ENCODE measurements at places on chromosomes 6 and 20. TPM values are rescaled to one million over a fixed set of nuclear protein-coding genes. Genes with fewer than 3 reads are reported as not detected.
A peak's percentile ranks its signal among the peaks of the same experiment; 100 is the strongest.

GRCh38 chr6:143806282-143807102 lies 36.6 kb upstream of the LTV1 start:
- H3K36me3 ChIP-seq: peaks cover 5% of the 10 kb centered on the region
- peak; percentile 16 for DNase-seq
- peaks cover 26% of the 10 kb centered on the region for H3K4me1 ChIP-seq
- H3K27me3 ChIP-seq: no peaks in the 10 kb centered on the region

GRCh38 chr20:2386516-2387179 lies 5.9 kb downstream of the TGM6 start:
- H3K4me1 ChIP-seq: no peaks in the 10 kb centered on the region
- H3K36me3 ChIP-seq: no peaks in the 10 kb centered on the region
- DNase-seq: no peak

- H3K27me3 ChIP-seq: no peaks in the 10 kb centered on the region
- no peak overlapping the region for H3K4me3 ChIP-seq
- no peak for DNase-seq
- H3K36me3 ChIP-seq: peaks cover 22% of the 10 kb centered on the region
- H3K27ac ChIP-seq: no peak overlapping the region
Observed at GRCh38 chr20:32111156-32111686, 1.7 kb downstream of the TM9SF4 start.

SYNDIG1 gene
- 29.3 TPM for total RNA-seq

DNA sequence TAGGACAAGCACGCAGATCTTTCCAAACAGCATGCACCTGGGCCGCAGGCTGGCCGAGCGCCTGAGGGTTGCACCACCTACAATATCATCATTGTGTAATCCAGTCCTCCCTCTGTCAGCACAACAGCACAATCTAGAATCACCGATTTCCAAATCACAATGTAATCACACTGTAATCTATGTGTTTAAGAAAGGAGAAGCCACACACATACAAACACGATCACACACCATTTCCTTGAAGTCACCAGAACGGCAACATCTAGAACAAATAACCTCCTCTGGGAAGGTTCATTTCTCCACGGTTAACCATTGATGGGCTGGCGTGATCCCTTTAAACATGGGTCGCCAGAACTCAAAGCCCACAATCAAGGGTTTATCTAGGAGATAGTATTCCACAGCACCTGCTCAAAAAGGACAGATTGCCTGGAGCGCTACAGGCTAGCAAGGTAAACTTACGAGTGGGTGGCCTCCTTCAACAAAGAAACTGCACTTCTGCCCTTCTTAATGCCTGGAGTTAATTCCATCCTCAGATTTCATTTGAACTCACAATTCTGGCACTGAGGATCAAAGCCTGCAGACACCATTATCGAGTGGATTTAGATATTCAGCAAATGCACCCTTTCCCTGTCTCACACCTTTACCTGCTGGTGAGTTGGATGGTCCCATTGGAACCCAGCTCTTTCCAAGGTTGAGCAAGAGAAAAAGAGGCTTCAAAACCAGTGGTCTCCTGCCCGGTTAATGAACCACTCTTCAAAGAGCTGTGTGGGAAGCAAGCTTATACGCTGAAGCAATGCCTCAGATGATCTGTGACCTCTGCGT lies 83.8 kb upstream of the FOXQ1 start:
- DNase-seq: no peak
- H3K4me1 ChIP-seq: no peaks in the 10 kb centered on the region
- H3K27ac ChIP-seq: no peak overlapping the region
- H3K4me3 ChIP-seq: no peak overlapping the region

DNA sequence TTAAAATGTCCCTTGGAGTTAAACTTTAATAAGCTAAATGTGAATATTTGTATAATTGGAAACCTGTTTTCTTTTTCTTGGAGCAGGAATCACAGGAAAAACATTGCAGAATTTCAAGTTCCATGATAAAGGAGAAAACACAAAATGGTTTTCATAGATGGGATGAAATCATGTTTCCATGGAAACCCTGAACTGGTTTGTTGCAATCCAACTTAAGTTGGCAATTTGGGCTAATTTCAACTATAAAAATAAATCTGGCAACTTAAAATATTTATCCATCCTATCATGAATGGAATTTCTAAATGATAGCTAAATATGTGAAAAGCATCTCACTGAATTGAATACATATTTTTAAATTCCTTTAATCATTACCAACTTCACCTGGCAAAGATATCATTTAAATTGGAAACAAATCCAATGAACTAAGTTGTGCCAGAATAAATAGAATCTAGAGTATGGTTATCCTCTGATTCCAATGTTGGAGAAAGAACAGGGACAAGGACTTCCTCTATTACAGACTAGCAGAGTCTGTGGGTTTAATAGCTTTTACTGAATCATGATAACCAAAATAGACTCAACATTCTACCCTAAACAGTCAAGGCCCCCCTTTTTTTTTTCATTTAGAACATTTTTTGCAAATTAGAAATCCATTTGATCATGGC lies 33.2 kb downstream of the COL21A1 start:
- H3K27ac ChIP-seq: no peak overlapping the region
- H3K36me3 ChIP-seq: no peaks in the 10 kb centered on the region
- DNase-seq: no peak
- no peaks in the 10 kb centered on the region for H3K4me1 ChIP-seq

GRCh38 chr20:52921340-52921739 lies 50.8 kb upstream of the TSHZ2 start:
- no peaks in the 10 kb centered on the region for H3K36me3 ChIP-seq
- H3K4me3 ChIP-seq: no peak overlapping the region
- DNase-seq: no peak

LRRC73 gene
- 1.2 TPM for total RNA-seq

BPI gene
- total RNA-seq: 2.9 TPM

DNA sequence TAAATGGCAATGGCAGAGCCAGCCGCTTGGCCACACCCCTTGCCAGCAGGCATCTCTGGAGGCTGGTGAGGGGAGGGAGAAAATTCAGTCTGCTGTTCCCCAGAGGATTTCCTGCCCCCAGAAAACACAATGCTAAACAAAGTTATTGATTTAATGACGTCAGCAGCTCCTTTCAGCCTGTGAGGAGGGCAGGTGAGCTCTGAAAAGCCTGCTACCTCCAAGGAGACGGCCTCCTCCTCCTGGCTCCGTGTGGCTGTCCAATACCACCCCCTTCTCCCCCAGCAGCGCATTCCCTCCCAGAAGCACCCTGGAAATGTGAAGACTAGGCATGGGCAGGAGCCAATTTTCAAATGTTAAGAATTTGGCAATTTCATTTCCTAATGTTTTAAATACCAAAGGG lies 393.1 kb downstream of the ZFAND3 start:
- no peaks in the 10 kb centered on the region for H3K27me3 ChIP-seq
- no peak overlapping the region for H3K4me3 ChIP-seq
- peak; percentile 38 for DNase-seq
- peaks cover 17% of the 10 kb centered on the region for H3K4me1 ChIP-seq

VSX1 gene
- not detected for total RNA-seq

GRCh38 chr6:21915707-21916260 lies 322.2 kb downstream of the SOX4 start:
- H3K4me1 ChIP-seq: peaks cover 27% of the 10 kb centered on the region
- no peak overlapping the region for H3K27ac ChIP-seq
- H3K36me3 ChIP-seq: no peaks in the 10 kb centered on the region
- H3K4me3 ChIP-seq: peak overlapping the region; percentile 12
- H3K27me3 ChIP-seq: no peaks in the 10 kb centered on the region
- DNase-seq: no peak

DNA sequence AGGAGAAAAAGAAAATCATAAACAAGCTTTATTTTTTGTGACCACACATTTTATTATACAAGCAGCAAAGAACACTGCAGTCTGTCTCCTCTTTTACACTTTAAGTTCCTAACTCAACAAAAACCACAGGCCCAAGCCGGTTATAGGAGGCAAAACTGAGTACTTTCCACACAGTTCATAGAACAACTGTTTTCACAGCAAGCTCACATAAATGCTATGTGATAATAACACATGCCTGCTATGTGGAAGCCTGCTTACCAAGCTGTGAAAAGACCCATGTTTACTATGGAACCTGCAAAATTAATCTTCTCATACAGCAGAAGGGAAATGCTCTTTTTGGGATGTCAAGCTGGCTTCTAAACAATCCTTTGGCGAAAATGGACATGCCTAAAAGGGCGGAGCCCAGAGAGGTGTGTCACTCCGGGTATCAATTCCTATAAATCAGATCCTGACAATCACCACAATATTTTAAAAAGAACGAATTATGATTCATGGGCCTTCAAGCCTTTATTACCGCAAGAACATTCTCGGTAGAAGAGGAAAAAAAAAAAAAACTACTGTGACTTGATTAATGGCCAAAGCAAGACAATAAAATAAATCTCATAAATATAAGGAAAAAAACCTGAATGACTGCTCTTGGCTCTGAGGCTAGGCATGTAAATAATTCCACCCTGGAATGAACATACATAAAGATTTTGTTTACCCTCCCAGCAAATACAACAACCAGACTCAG lies 2.6 kb downstream of the TRERF1 start:
- H3K27ac ChIP-seq: peak overlapping the region; percentile 42
- H3K27me3 ChIP-seq: no peaks in the 10 kb centered on the region
- no peak overlapping the region for H3K4me3 ChIP-seq

Data from heart left ventricle (tissue), 16 donors.